ENCODE measurements at places on chromosomes 1 and 21.

DNA sequence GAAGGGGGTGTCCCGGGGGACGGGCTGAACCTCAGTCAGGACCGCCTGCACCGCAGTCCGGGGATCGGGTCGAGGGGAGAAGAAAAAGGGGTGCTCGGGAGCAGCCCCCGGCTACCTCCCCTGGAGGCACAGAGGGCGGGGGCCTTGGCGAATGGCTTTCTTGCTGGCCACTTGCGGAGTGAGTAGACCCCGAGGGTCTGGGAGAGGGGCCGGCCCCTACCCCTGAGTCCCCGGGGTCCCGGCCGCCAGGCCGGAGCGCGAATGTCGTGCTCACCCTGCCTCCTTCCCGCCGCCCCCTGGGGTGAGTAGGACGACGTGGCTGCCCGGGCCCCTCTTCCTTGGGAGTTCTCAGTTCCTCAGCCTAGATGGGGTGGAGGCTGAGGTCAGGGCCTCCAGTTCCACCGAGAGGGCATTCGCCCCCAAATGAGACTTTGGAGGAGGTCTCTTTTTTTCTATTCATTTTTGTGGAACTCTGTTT lies 113.0 kb downstream of the OSBPL9 start:
- DNase-seq: no peak

DNA sequence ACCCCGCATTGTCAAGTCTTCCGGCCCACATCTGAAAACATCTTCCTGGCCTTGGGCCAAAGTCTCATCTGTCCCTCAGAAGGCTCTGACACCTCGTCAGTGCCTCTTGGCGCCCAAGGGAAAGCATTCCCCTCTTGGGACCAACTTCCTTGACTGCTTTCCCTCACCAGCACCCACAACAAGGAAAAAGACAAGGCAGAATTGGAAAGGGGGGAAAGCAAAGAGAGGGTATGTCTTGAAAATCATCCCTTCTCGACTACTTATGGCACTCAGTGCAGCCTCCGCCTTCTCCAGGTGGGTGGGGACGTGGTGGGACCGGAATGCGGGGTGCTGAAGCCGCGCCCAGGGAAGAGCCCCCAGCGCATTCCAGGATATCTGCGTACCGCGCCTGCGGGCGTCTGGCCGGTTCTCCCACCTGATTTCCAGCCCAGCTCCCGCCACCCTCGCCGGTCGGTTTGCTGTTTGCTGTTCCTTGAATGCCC lies 554 bp upstream of the SLC39A1 start:
- no peak for DNase-seq

- DNase-seq: no peak
Measured at GRCh38 chr21:33238146-33238545, 8.4 kb downstream of the IFNAR2 start.

DNA sequence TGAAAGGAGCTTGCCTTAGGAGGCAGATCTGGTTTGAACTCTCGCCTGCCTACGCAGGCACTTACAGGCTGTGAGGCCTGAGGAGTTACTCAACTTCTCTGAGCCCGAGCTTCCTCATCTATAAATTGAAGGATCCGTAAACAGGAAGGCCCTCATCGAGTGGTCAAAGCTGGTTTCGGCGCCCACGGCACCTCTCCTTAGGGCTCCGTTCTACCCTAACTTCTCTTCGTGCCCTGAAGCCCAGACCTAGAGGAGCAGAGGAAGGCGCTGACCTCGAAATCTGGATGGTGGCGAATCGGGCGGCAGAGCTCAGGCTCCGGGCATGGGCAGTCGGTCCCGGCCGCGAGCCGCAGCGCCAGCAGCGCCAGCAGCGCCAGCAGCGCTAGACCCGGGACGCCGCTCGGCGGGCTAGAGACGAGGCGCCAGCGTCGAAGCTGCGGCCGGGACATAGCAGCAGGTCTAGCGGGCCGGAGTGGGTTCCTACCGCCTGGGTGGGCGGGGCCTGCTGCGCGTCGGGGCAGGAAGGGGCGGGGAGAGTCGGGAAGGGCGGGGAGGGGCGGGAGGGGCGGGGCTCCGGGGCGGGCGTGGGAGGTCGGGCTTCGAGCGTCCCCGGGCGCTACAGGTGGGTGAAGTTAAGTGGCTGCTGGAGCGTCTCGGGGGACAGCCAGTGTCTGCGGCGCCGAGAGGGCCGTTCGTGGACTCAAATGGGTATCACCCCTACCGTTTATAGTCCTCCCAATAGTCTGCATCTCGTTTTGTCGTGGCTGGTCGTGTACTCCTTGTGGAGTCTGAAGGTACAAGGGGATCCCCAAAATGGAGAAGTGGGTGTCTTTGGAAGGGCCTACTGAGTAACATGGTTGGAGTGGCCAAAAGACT lies at the start of gene CTBS:
TSS of gene CTBS (minus strand) at position 474 of the 876 bp plus-strand sequence. CDS start at position 449, 25 bp downstream.
- peak; percentile 96 for DNase-seq

- DNase-seq: no peak
Measured at GRCh38 chr1:159959451-159959850, 5.4 kb upstream of the SLAMF9 start.

DNA sequence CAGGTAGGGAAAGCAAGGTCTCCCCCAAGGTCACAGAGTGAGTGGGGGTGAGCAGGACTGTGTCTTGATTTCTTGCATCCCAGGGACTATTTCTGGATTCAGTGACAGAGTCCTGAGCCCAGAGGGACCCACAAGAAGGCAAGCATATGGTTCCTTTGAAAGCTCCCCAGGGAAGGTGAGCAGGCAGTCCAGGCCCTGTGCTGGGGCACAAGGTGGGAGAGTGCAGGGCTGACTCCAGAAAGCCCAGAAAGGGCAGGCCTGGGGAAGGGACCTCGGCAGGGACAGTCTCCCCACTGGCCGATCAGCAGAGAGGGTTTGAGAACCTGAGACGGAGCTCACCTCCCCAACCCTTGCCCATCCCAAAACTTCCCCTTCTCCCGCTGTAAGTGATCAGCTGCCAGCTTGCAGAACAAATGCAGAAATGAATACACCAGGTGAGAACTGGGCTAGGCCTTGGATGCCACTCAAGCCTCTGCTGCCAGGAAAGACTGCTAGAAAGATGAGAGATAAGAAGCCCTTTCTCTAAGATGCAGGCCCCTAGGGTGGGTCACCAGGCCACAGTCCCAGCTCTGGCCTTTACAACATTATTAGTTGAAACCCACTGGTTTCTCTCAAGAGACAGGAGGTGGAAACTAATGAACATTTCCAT lies 121.0 kb downstream of the GLIS1 start:
- no peak for DNase-seq

DNA sequence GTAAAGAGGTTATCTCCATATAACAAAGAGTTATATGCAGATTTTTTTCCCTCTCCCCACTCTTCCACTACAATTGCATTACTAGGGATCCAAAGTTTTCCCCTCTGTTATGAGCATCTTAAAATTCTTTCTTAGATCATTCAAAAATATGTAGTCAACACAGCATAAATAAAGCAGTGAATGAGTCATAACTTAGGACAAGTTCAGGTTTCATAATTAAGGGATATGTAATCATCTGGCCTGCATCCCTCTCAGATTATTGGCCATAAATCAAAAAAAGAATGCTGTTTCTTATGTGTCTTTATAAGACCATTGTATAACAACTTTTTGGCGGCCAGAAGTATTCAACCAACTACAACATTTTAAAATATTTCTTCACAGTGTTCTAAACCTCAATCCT lies 1526.1 kb downstream of the KCNT2 start:
- DNase-seq: no peak

- no peak for DNase-seq
Measured at GRCh38 chr1:6048179-6048867, 2.6 kb downstream of the KCNAB2 start.

GRCh38 chr21:37072274-37072987 lies 440 bp downstream of the PIGP start:
- no peak for DNase-seq

DNA sequence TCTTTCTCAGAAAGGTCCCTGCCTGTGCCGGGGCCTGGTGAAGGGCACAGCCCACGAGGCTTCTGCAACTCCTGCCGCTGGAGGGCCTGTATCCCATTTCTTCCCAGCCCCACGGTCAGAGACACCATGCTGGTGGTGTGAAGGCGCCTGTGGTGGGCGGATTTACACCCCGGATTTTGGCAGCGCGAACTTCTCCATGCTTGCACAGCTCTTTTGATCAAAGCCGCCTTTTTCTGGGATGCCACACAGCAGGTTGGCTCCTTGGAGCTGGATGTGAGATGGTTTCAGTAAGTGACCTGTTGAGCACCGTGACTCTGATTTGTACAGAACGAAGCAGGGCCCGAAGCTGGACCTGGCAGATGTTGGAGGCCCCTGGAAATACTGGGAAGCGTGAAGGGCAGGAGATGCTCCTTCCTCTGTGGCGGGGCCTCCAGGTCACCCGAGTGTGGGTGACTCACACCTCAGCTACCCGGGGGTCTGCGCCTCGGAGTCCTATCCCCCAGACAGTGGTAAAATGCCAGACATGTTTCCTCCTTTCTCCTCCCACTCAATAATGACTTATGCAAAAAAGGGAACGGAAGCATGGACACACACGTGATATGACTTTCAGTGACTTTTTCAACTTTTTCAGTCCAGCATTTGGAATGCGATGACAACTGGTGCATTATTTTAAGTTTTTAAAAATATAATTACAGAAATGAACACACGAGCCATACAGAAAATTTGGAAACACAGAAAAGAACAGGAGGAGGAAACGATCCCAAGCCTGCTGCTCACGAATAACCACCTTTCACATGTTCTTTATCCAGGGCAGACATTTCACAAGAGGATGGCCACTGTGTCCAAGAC lies 9.0 kb downstream of the UMODL1 start:
- no peak for DNase-seq

GRCh38 chr1:229183588-229183987 lies 87.3 kb upstream of the RAB4A start:
- DNase-seq: no peak

DNA sequence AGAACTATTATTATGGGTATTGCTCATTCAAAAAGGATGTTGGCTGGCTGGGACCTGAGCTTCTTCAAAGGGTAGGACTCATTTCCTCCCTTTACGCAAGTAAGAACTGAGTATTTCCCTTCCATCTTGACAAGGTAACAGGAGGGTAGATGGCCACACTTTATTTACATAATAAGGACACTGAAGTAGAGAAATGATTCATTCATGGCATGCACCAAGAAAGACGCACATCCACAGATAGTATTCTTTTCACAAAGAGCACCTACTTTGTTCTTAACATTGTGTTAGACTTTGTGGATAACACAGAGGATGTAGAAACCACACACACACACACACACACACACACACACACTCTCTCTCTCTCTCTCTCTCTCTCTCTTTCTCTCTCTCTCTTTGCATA lies 82.9 kb downstream of the FAM78B start:
- DNase-seq: no peak

GRCh38 chr1:48875552-48876329 lies 99.0 kb upstream of the BEND5 start:
- no peak for DNase-seq

DNA sequence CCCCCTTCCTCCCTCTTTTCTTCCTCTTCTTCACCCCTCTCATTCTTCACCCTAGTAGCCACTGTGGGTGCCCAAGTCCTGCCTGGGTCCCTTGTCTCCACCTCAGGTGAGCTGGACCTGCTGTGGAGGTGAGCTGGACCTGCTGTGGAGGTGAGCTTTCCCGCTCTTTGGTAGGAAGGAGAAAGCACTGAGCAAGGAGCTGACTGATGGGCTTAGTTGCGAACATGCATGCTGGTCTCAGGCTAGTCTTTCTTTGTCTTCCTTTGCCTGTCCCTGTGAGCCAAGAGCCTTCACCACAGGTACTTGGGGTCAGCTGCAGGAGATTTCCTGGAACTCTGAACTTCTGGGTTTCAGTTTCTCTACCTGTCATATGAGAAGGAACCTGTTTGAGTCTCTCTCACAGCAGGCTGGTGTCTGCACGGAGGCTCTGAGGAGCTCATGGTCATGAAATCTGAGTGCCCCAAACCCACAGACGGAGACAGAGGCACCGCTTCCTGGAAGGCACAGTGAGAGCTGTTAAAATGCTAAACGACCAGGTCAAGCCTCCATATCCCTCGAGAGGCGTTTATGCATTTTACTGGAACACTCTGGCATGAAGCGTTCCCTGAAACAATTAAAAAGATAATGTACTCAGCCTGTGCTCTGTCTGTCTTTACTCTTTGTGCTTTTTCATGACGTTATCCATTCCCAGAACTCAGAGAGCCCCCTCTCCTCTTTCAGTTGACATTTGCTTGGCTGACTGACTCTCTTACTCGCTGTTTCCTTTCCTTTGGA lies 69.5 kb downstream of the RHOU start:
- DNase-seq: no peak

GRCh38 chr1:206702803-206703202 lies 18.1 kb downstream of the MAPKAPK2 start:
- no peak for DNase-seq
